DMS 273 treated with DMSO at 0.1 percent for 48 hours (cell line): ENCODE measurements at places on chromosomes 1 and 21.
A peak's percentile ranks its signal among the peaks of the same experiment; 100 is the strongest.

- no peak for DNase-seq
Measured at GRCh38 chr1:39928809-39929587, 25.9 kb upstream of the MFSD2A start.

DNA sequence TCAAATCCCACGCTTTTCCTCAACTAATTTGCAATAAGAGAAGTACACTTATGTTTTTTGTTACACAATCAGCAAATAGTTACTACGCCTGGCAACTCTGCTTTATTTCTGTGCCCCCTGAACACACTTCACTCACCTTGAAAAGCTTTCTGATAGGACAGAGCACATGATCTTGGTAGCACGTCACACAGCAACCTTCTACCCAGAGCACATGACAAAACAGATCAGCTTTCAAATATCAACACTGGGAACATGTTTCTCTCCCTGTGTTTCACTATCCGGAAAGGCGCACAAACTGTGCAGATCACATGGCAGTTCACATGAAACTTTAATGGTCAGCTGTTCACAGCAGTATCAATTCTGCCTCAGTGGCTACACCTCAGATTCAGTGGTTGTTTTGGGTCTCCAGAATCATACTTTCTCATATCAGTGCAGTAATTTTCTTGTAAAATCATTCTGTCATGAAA is 2.2 kb downstream of the SLC19A2 start:
- DNase-seq = no peak

GRCh38 chr21:46322351-46323226 is 1.1 kb downstream of the C21orf58 start:
- no peak for DNase-seq

- no peak for DNase-seq
Measured at GRCh38 chr1:31575369-31576140, 760 bp upstream of the TINAGL1 start.

DNA sequence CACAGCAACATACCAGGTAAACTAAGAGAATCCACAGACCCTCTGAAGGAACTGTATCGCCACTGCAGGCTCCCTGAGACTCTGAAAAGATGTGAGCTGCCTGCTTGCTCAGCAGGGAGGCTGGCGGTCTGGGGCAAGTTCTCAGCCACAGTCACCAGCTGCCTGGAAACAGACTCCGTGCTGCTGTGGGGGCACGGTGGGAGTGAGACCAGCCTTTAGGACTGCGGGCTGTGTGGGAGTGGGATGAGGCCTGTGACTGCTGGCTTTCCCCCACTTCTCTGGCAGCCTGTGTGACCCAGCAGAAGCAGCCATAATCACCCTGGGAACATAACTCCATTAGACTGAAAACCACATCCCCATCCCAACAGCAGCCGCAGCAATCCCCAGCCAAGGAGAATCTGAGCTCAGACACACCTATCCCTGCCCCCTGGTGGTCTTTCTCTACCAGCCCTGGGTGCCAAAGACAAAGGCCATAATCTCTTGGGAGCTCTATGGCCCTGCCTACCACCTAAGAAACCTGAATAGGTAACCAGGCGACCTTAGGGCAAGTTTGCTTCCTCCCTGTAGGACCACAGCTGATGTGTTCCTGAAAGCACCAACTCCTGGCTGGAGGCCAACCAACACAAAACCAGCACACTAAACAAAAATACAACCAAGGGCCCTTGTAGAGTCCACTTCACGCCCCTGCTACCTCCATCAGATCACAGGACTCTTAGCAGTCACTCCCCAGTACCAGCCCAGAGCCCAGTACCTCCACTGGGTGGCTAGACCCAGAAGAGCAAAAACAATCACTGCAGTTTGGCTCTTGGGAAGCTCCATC is 151.5 kb downstream of the SMYD3 start:
- DNase-seq = peak; percentile 53

DNA sequence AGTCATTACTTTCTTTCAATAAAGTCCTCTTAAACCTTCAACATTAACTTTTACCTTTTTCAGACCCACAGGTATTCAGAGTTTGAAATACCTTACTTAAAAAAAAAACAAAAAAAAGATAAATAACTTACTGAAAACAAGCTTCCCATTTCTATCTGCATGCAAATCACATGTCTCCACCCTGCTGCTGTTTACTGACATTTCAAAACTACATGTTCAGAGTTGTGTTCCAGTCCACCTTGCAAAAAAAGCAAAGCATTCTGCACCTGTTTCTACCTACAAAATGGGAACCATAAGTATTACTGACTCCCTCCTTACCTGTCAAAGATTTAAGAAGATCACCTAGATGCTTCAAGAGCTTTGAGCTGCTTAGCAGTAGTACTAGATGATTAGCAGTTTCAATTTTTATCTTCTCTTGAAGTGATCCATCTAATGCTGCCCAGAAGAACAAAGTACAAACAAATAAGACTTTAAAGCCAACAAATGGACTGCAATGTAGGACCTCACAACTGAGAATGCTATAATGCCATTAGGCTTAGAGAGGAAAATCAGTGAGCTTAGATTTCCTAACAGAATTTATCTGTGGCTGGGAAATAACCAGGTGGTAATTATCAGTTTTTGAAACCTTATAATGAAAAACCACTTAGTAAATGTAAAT is 61.2 kb downstream of the ANKRD13C start:
- no peak for DNase-seq

GRCh38 chr1:79004916-79005315 is 1.6 kb downstream of the ADGRL4 start:
- DNase-seq = no peak

DNA sequence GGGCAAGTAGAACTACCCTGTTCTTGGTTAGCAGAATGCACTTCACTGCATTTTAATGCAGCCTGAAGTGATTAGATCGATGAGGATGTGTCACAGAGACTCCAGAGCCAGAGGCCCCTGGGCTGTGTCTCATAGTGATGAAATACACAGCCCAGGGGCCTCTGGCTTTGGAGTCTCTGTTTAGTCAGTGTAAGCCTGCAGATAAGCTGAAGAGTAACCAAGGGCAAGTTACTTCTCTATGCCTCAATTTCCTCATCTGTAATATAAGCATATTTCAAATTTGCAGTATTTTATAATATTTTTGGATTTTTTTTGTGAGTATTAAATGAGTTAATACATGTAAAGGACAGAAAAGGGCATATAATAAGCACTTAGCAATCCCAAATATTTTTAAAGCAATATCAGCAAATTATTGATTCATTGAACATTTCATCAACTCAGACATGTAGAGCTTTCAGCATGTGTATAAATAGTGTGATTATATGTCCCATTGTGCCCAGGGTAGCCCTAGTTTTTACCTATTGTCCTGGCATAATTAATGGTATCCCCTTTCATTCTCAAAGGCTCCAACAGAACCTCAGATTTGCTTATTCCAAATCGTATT is 23.6 kb upstream of the APOBEC4 start:
- no peak for DNase-seq

GRCh38 chr1:193120604-193121166 is 1.1 kb upstream of the CDC73 start:
- no peak for DNase-seq

- DNase-seq = no peak
Measured at GRCh38 chr1:65022216-65022615, 55.9 kb upstream of the JAK1 start.

DNA sequence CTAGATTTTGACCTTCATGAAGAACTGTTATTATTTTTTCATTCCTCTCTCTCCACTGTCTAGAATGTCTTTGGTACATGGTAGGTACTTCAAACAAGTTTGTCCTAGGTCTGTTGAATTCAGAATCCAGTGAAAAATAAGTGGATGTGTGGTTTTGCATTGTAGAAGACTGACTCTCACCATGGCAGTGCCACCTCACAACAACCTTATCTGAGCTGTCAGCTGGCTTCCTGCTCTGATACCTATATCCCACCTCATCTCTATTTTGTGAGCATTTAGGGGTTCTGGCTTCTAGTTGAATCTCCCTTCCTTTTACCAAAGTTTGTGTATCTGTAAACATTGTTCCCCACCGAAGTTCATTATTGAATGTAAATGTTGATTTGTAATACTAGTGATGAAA is 9.1 kb downstream of the SWT1 start:
- no peak for DNase-seq

DNA sequence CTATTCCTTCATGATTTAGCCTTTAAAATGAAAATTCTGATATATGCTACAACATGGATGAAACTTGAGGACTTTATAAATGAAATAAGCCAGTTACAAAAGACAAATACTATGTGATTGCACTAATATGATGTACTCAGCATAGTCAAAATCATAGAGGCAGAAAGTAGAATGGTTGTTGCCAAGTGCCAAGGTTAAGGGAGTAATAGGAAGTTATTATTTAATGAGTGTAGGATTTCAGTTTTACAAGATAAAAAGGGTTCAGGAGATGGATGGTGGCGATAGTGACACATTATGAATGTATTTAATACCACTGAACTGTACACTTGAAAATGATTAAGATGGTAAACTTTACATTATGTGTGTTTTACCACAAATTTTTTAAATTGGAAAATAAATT is 73.1 kb upstream of the FMN2 start:
- no peak for DNase-seq

DNA sequence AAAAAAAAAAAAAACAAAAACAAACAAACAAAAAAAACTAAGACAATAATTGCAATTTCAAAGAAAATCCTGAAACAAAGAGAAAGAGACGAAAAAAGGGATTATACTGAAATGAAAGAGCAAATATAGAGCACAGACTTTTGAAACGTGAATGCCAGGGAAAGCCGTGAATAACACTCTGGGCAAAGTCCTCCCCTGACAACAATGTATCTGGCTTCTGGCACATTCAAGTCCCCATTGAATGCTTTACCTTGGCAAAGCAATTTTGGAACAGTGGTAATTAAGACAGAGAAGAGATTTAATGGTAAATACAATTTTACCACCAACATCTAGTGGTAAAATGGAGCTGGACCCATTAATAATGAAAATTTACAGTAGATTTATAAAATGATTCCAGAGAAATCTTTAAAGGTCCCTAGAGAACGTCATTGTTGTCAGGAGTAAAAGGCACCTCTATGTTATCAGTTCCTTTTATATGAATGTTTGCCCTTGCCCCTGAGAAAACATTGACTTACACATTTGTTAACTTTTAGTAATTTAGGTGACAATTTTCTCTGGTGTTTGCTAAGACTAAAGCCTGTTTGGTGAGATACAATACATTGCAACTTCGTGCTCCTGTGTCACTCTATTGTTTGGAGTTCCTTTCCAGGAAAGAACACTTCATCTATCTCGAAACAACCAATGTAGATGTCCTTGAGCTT is 89.7 kb downstream of the GREM2 start:
- no peak for DNase-seq

- DNase-seq = no peak
Measured at GRCh38 chr1:154857441-154858215, 12.5 kb downstream of the KCNN3 start.

DNA sequence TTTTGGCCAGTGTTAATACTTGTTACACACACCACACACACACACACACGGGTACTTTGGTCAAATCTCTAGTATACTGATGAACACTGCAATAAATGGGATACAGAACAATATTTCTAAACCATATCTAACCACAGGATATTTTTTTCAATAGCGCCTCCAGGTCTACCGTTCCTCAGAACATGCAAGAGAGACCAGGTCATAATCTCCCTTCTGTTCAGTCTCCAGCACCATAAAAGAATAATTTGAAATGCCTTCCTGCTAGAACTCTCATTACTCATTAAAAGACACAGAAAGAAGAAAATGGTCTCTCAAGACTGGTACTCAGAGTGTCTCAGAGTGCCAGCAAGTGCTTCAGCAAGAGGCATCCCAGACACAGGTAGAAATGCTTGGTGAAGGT is 11.5 kb upstream of the SLC44A3 start:
- no peak for DNase-seq

GRCh38 chr1:22892789-22893188 is 79.9 kb downstream of the LACTBL1 start:
- DNase-seq = peak; percentile 89

GRCh38 chr1:59506952-59507351 is 210.1 kb downstream of the FGGY start:
- peak; percentile 67 for DNase-seq

GRCh38 chr1:118812555-118812954 is 175.6 kb downstream of the TBX15 start:
- no peak for DNase-seq

- peak; percentile 40 for DNase-seq
Measured at GRCh38 chr21:42939582-42940413, 14.4 kb upstream of the ERVH48-1 start.

- DNase-seq = no peak
Measured at GRCh38 chr1:41642922-41643821, 158.7 kb upstream of the EDN2 start.

GRCh38 chr1:45410850-45411509 is 70.7 kb upstream of the MUTYH start:
- no peak for DNase-seq

DNA sequence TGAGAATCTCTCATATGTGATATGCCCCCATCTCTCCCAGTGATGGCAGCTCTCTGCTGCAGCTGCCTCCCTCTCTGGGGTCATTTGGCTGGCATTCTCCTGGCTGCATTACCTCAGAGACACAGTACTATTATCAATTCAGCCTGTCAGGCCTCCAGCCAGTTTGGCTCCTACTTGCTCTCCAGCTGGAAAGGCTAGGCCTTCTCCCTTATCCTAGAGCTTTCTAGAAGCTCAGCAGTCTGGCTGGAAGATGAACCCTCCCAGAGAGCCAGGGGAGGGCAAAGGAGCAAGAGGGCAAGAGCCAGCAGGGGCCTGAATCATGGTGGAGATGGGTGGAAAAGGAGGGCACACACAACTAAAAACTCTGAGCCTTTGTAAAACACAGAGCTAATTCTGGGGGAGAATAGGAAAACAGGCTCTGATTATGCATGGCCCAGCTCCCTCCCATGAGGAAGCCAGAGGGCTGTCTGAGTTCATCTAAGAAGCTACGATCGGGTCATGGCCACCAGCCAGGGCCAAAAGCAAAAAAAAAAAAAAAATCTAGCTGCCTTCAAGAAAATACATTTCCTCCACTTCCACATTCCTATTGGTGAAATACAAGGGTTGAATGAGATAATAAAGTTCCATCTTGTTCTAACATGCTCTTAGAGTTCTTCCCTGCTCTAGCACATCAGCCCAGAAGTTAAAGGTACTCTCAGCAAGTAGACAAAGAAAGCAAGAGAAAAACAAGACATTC is 8.8 kb downstream of the LAMB3 start:
- DNase-seq = no peak

GRCh38 chr1:165356876-165357275 is 361 bp upstream of the LMX1A start:
- no peak for DNase-seq

DNA sequence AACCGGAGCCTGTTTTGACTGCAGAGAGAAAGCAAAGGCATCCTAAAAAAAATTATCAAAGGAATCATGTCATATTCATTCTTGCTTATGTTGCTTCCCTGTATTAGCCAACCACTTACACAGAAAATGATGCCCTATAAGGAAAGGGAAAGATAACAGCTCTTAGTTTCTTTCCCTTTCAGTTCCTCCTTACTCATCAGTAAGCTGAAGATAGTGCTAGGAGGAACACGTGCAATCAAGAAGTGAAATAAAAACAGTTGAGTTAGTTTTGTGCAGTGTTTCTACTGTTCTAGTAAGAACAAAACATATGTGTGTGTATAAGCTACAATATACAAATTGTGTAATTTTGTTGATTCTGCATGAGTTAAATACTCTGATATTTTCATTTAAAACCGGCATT is 45.3 kb upstream of the MTF2 start:
- DNase-seq = no peak
